Daoy (cell line): ENCODE measurements at places on chromosomes 1 and 21.
A peak's percentile ranks its signal among the peaks of the same experiment; 100 is the strongest.

DNA sequence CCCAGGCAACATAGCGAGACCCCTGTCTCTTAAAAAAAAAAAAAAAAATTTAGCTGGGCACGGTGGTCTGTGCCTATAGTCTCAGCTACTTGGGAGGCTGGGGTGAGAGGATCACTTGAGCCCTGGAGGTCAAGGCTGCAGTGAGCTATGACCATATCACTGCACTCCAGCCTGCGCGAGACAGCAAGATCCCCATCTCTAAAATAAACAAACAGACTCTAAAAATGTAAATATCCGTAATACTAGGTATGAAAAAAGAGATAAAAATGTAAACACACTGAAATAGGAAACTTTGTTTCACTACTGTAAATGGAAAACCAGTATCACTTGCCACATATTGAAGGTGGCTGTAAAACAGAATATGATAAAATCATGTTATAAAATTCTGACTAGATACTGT lies 17.2 kb downstream of the ADAR start:
- no peak for DNase-seq

GRCh38 chr1:55127827-55128343 lies 87.3 kb downstream of the USP24 start:
- DNase-seq, result peak; percentile 15

DNA sequence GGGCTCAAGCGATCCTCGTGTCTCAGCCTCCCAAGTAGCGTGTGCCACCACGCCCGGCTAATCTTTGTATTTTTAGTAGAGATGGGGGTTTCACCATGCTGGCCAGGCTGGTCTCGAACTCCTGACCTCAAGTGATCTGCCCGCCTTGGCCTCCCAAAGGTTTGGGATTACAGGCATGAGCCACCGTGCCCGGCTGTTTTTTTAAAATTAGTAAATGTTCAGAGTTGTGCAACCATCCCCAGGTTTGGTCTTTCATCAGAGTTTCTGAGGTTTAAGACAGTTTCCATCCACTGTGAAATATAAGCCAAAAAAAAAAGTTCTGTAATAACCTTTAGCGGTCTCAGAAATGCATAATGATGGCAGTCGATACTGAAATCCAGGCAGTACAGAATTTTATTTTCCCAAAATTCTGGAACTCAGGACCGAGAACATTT lies 550 bp upstream of the SYT11 start:
- no peak for DNase-seq

DNA sequence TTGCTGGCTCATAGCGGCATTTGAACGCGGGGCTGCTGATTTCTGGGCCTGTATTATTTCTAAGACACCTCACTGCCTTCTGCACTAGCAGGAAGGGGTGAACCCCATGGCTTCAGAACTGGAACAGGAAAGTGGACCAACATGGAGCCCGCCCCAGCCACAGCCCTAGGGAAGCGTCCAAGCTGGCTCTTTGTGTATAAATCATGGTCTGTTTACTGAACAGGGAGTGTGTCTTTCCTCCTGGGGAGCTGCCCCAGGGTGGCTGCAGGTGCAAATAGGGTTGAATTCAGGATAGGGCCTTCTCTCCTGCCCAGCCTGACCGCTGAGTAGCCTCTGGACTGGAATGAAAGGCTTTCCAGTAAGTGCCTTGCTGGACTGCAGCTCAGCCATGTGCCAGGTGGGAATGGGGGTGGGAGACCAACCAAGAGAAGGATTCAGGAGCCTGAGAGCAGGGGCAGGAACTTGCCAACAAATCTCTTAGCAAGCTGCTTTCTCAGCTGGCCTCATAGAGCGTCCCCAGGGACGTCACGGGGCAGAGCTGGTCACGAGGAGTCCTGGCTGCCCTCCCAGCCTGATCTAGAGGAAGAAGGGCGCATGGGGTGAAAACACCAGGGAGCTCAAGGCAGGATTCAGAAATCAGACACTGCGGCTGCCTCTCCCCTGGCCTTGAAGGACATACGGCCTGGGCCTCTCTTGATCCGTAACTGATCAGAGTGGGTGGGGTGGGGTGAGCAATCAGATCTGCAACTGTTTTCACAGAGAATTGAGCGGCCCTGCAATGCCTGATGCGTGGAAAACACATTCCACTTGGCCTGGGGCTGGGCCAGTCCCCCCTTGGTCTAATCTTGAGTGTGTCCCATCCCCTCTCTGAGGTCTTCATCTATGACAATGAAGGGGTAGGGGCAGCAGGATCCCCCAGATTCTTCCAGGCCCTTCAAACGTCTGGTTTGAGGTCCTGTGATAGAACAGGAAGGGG lies 56.5 kb upstream of the SELENON start:
- DNase-seq, result peak; percentile 25

GRCh38 chr1:161082996-161083747 lies 6.2 kb downstream of the NECTIN4 start:
- DNase-seq, result peak; percentile 90

GRCh38 chr1:8629241-8630091 lies 188.0 kb downstream of the RERE start:
- peak; percentile 34 for DNase-seq

GRCh38 chr1:61444288-61444687 lies 280.7 kb downstream of the TM2D1 start:
- no peak for DNase-seq

GRCh38 chr1:44347280-44347679 lies 7.8 kb downstream of the ERI3 start:
- no peak for DNase-seq

- DNase-seq, result no peak
Observed at GRCh38 chr21:37226041-37226920, 40.9 kb downstream of the VPS26C start.

GRCh38 chr1:169250795-169251194 lies 116.8 kb downstream of the NME7 start:
- no peak for DNase-seq

- DNase-seq, result no peak
Observed at GRCh38 chr1:228871314-228872061, 136.2 kb downstream of the RHOU start.

- DNase-seq, result no peak
Observed at GRCh38 chr1:54583307-54583686, 35.3 kb downstream of the ACOT11 start.

GRCh38 chr1:164746632-164747031 lies 187.6 kb downstream of the PBX1 start:
- no peak for DNase-seq

DNA sequence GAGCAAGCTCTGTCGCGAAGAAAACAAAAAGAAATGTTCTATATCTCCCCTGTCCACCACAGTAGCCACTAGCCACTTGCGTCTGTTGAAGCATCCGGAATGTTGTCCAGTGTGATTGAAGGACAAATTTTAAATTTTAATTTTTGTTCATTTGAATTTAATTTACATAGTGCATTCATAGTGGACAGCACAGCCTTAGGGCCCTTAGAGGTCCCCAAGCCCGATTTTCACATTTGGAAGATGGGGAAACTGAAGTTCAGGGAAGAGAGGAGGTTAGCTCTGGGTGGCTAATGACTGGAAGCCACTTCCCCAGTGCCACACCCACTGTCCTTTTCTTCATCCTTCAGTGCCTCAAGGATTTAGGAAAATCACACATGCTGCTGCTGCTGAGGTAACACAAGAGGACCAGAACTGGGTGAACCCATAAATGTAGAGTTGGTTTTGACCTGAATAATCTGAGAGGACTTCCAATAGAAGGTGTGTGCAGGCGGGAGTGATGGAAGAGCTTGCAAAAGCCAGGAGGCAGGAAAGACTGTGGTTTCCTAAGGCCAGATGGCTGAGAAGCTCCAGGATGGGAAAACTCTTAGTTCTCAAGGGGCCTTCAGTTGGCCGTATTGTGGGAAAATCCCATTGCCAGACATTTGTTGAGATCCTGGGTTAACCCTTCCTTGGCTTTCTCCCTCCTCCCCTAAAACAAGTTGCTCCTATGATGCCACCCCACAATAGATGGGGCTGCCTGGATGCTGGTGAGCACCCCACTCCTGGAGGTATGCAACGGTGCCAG lies 49.5 kb downstream of the TRIM11 start:
- DNase-seq, result no peak

GRCh38 chr1:110538075-110538474 lies 19.1 kb upstream of the KCNA10 start:
- no peak for DNase-seq

- no peak for DNase-seq
Observed at GRCh38 chr1:248811514-248812490, 13.9 kb downstream of the SH3BP5L start.
